Caco-2 (cell line): ENCODE measurements at places on chromosomes 7 and 10.

DNA sequence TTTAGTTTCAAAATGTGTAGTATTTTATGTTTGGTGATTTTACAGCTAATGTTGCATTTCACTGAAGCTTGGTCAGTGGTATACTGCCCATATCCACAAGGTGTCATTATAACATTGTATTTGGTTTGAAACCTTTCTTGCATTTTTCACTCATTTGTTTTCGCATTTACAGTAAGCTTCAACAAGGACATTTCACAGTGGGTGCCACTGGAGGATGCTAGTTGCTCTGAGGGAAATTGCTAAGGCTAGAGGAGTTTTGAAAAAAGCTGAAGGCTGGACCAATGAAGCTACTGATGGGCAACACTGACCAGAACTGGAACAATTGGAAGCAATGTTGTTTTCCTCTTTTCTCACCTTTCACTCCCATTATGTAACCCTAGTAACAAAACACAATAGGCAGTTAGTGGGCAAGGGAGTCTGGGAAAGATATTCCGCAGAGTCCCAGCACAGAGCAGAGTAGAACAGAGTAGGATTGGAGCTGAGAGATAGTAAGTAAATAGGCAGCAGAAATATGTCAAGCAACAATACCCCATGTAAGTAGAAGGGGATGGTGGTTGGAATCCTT is 23.6 kb upstream of the SRI start:
- DNase-seq = no peak

DNA sequence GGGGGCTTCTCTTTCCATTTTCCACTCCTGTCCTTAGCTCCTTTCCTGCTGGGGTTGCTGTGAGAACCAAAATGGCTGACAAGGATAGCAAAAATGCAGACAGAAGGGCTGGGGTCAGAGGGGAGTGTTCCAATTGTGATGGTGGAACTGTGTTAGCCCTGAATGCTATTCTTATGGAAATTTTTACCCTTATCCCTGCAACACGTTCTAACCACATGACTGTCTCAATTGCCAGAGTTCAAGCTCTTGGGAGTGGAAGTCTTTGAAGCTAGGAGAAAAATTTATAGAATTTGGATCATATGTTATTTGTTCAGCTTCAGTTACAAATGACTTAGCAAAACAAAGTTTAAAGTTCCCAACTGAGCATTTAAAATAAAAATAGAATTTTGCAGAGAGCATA is 134.1 kb downstream of the ADCYAP1R1 start:
- DNase-seq = no peak

DNA sequence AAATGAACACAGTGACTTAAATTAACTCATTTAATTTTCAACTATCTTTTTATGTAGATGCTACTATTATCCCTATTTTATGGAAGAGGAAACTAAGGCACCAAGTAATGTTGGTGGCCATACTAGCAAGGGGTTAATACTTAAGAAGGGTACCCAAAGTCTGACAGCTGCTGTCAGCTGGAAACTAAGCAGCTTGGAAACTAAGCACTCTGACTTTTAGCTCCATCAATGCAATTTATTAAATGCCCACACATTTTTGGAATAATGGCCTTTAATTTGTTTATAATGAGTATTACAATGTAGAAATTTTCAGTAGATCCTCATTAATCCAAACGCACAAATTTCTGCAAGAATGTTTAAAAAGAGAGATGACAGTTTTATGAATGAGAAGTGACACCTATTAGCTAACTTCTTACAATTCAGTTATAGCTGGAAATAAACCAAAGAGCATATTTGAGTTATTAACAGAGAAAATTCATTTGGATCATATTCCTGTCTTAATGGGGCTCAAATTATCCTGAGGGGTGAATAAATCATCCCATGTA is 483.1 kb upstream of the MBL2 start:
- DNase-seq = no peak

DNA sequence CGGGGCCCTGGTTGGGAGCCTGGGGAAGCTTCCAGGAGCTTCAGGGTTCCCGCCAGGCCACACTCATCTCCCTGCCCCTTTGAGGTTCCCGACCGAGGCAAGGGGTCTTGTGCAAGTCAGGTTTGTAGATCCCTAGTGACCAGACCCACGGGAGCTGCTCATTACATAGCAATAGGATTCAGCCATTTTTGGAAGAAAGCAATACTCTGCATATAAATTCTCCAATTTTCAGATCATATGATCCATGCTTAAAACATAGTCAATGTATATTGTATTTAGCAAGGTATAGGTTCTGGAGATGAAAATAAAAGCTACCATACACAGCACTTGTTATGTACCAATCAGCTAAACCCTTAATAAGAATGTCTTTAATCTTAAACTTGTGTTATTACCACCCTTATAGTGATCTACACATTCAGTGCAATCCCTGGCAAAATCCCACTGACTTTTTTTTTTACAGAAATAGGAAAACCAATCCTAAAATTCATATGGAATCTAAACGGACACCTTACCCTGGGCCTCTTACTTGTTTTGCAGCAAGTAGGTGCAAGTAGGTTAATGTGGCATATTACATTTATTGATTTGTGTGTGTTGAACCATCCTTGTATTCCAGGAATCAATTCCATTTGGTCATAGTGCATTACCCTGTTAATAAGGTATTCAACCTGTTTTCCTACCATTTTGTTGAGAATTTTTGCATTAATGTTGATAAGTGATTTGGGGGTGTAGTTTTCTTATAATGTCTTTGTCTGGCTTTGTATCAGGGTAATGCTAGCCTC is 13.8 kb upstream of the FKBP9 start:
- no peak for DNase-seq

GRCh38 chr7:21108182-21108581 is 319.7 kb upstream of the SP4 start:
- DNase-seq = no peak

- DNase-seq = no peak
Measured at GRCh38 chr10:132489053-132489703, 48.4 kb upstream of the INPP5A start.

DNA sequence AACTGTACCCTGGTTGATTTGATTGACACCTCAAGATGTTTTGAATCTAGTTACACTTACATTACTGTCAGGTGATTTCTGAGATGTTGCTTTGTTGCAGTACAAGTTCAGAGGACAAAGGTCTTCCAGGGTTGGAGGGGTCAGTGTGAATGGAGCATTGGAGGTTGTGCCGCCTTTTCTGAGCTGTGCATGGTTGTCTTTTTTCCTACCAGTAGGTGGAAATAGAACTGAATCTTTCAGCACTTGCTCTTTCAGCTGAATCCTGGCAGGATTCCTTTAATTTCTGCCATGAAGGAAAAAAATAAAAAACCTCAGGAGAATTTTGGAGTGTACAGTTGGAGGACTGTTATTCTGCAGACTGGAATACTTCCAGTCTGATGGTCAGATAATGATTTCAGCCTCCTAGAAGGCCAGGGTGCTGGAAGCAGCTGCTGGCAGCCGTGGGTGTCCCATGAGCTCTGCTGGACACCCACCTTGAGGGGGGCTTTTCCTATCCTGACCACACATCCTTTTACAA is 82.7 kb downstream of the PLCE1 start:
- DNase-seq = peak; percentile 74

DNA sequence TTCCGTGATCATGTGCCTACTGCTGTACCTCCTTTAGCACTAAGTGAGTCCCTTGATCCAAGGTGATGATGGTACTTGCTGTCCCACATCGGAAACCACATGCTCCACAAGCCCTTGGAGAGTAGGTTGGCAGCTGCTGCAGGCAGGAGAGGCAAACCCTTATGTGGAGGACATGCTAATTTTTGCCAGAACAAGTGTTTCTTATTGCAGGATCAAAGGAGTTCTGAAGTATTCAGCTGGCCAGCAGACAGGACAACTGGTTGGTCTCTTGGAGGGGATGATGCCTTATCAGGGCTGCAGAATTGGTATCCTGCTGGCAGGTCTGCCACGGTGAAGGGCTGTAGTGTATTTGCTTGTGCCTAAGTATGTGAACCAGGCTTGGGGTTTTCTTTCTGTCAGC is 36.8 kb downstream of the NACAD start:
- DNase-seq = no peak

GRCh38 chr7:34225193-34225592 is 319.9 kb downstream of the BMPER start:
- no peak for DNase-seq

- DNase-seq = no peak
Measured at GRCh38 chr10:29434111-29434510, 145.2 kb downstream of the LYZL1 start.

DNA sequence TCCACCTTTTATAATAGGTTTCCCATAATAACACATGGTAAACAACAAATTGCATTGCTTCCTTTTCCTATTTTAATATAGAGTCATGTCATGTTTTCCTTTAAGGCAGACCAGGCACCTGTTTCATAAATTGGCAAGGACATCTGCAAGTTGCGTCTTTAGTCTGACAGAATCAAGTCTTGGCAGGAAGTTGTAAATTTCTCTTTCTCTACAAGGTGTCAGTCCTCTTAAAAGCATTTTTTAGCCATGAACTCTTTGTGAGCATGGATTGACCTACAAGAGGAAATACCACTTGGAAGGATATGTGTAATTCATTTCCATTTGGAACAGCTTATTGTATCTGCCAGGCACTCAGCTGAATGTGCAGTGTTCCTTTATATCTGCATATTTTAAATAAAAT is 176.8 kb downstream of the PRKG1 start:
- DNase-seq = no peak

- DNase-seq = no peak
Measured at GRCh38 chr7:129525225-129525862, 23.0 kb downstream of the SMKR1 start.

GRCh38 chr7:94557215-94557614 is 47.6 kb downstream of the CASD1 start:
- no peak for DNase-seq

DNA sequence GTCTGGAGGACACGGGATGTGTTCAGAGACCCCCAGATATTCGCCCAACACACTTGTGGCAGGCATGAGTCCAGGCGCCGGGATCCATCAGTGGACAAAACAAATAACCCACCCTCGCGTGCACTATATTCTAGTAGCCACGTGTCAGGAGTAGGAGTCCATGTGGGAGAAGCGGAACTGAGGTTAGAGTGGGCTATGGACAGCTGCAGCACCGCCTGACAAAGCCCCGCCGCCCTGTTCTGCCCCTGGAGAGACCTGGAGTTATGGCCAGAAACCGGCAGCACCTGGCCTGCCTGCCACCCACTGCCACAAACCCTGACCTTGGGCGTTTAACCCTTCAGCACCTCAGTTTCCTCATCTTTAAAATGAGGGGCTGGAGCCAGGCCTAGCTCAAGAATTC is 181.0 kb upstream of the RNF32 start:
- no peak for DNase-seq

- DNase-seq = peak; percentile 45
Measured at GRCh38 chr7:84914598-84914997, 272.3 kb downstream of the SEMA3D start.

DNA sequence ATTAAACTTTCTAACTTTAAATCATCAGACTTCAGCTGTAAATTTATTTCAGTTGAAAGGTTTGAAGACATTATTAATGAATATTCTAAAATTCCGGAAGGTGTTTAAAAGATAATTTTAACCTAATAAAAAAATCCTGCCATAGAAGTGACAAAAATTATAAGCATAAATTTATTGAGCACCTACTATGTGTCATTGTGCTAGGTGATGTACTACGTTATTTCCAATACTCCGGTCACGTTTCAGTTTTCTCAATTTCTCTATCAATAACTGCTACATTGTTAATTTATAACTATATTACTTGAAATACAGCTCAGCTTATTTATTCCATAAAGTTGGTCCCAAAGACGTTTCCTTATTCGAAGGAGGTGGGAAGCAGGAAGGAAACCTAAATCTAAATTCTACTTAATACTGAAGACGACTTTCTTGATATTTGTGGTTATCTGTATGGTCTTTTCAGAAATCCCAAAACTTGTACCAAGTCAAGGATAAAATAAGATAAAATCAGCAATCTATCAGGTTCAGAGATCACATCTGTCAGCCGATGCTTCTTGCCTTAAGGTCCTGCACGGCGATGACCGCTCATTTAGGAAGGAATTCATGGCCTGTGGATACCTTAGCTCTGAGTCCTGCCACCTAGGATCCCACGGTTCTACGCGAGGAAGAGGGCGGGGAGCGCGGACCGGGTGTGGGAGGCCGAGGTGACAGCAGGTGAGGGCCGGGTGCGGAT is 1.2 kb upstream of the ZEB1 start:
- DNase-seq = no peak

- no peak for DNase-seq
Measured at GRCh38 chr7:74655324-74655723, 2.2 kb upstream of the GTF2I start.

GRCh38 chr7:128947854-128948253 is 10.1 kb downstream of the IRF5 start:
- DNase-seq = no peak

DNA sequence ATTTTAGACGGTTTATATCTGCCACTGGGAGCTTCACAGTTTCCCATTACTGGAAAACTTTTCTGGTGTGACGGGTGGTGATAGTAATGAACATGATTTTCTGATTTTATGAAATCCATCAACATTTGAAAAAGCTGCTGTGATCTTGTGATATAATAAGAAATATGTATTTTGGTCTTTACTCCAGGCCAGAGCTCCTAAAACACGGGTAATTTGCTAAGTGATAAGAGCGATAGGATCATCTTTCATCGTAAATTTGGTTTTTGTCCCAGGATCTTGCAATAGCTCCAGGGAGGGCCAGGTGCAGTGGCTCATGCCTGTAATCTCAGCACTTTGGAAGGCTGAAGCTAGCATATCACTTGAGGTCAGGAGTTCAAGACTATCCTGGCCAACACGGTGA is 10.8 kb upstream of the RNF216 start:
- no peak for DNase-seq

- no peak for DNase-seq
Measured at GRCh38 chr7:16889305-16889704, 7.5 kb upstream of the AGR3 start.

- no peak for DNase-seq
Measured at GRCh38 chr7:156903232-156903909, 10.4 kb upstream of the LMBR1 start.

GRCh38 chr10:90969947-90970673 is 49.2 kb upstream of the ANKRD1 start:
- no peak for DNase-seq

DNA sequence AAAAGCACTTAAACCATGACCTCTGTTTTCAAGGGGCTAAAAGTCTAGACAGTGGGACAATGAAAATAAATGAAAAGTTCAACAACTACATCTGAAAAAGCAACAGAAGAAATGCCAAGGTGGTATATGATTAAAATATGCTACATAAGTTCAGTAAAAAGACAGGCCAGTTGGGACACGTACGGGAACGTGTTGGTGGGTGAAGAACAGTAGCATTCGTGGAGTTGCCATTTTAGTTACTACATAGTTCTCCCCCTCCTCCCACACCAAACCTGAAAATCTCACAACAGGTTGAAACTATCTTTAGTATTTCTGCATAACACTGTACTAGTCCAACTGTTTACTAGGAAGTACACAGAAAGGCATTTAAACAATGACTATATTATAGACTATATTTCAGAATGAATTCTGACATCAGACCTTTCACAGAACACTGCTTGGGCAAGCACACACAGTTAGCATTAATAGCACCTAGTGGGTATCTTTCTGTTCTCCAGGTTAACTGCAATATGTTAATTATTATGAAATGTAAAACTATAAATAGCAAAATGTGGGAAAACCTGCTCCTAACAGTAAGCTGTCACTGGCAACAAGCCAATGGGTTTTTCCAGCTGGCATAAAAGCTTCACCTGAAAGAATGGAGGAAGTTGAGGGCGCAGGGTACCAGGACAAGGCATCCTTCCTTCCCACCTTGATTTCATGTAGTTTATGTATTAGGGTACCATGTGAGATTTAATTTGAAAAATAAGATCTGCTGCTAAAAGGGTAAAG is 135.0 kb downstream of the STRA8 start:
- no peak for DNase-seq
